ENCODE measurements at places on chromosomes 12 and 14.

DNA sequence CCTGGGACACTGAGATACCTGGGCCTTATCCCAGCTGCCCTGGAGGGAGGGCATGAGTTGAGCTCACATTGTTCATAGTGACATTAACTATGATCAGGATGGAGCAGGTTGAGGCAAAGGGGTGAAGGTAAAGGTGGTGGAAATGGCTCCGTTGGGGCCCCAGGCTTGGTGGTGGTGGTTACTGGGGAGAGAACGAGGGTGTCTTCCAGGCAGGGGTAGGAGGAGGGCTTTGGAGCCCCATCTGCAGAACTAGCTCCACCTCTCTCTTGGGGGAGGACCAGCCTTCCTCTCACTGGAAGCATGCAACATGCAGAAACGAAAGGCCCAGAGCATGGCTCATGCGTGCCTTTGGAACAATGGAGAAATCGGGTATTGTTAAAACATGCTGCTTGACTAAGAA lies 217.0 kb downstream of the SLC41A2 start:
- DNase-seq: no peak

DNA sequence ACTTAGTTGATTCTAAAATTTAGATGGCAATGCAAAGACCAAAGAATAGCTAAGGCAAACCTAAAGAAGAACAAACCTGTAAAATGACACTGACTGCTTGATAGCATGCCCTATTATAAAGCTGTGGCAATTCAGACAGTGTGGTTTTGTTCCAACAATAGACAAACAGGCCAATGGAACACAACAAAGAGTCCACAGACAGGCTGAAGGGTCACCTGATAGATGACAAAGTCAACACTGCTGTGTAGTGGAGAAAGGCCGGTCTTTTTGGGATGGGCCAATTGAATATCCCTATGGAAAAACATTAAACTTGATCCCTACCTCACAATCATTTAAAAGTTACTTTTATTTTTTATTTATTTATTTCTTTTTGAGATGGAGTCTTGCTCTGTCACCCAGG lies 33.8 kb upstream of the SLC25A3 start:
- DNase-seq: no peak

GRCh38 chr14:84090837-84091236 lies 1439.1 kb upstream of the FLRT2 start:
- DNase-seq: no peak

DNA sequence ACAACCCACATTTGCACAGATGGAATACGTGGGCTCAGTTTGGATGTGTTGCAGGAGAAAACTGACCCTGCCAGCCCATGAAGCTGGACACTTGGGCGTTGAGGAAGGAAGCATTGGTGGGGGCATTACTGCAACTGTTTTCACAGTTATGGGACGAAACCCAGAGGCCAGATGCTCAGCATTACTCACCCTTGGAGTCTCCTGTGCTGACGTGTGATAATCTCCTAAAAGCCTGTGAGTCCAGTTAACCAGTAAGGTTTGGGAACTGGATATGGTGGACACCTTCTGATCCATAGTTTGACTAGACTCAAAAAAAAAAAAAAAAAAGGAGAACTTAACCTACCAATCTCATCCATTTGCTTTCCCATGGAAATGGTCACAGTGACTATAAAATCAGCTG lies 52.8 kb upstream of the EGLN3 start:
- no peak for DNase-seq

- no peak for DNase-seq
Measured at GRCh38 chr12:62075870-62076269, 184.3 kb upstream of the USP15 start.

DNA sequence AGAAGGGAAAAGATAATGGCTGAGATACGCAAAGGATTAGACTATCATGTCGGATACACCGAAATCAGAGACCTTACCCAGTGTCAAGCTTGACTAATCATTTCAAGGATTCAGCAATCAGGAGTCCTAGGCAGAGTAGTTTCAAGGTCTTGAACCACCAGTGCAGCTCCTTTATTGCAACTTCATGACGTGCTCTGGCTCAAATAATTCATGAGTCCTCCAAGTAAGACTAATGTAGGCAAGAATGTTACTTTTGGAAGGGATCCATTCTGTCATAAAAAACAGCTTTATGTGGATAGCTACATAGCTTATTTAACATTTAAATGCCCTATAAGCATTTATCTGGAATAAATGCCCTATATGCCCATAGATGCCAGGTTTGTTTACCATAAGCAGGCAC lies 123.2 kb downstream of the LMO3 start:
- DNase-seq: no peak

DNA sequence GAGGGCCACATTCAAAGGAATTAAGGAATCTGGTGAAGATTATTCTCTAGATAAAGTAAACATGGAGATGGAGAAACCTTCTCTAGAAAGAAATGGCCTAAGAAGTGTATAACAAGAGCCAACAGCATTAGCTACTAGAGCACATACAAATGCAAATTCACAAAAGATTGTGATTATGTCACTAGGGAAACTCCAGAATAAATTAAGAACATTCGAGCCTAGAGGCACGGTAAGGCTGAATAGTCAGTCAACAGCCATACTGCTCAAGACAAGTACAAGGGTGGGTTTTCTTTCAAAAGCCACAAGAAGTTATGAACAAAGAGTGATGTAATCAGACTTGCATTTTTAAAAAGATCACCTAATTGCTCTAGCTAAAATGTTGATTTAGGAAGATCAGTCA lies 25.4 kb downstream of the PPP4R3A start:
- no peak for DNase-seq

DNA sequence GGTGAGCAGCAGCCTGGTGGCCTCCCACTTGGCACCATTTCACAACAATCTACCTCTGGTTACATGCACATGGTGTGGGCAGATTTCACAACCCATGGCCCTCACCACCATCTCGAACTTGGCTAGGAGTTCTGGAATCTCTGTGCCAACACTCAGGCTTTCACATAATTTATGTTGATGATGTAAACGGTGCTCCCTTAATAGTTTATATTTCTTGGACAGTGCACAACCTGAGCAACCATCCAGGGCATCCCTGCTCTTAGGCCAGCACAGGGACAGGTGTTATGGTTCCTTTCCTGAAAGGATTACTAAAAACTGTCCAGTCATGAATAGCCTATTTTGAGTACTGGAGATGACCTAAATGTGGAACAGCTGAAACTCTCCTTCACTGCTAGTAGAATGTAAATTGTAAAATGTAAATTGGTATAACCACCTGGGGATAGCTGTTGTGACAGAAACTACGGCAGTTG lies 28.6 kb downstream of the ABCB9 start:
- no peak for DNase-seq

- DNase-seq: no peak
Measured at GRCh38 chr12:109230193-109230592, 78.9 kb downstream of the FOXN4 start.

DNA sequence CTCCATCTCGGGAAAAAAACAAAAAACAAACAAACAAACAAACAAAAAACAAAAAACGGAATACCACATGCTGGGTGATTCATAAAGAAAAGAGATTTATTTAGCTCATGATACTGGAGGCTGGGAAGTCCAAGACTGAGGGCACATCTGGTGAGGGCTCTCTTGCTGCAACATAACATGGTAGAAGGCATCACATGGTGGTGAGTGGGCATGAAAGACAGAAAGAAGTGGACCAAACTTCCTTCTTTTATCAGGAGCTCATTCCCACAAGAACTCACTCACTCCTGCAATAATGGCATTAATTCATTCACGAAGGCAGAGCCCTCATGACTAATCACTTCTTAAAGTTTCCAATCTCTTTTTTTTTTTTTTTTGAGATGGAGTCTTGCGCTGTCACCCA lies 8.0 kb upstream of the LGMN start:
- DNase-seq: no peak

DNA sequence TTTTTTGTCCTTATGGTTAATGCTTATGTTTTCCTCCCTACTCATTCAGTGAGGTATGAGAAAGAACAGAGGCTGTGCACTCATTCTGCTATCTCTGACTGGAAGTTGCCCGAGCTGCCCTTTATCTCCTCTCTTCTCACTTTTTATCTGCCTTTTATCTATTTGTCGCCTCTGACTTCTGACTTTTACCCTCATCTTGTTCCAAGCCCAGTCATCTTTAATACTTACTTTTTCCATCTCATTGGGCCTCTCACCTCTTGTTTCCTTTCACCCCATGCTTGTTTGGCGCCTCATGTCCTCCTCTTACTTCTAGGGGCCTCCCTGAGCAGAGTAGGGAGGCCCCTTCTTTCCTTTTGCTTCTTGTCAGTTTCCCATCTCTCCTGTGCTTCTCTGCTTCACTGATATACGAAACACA lies 50.7 kb downstream of the DIP2B start:
- DNase-seq: no peak

- DNase-seq: no peak
Measured at GRCh38 chr14:89267656-89268055, 149.4 kb downstream of the FOXN3 start.

DNA sequence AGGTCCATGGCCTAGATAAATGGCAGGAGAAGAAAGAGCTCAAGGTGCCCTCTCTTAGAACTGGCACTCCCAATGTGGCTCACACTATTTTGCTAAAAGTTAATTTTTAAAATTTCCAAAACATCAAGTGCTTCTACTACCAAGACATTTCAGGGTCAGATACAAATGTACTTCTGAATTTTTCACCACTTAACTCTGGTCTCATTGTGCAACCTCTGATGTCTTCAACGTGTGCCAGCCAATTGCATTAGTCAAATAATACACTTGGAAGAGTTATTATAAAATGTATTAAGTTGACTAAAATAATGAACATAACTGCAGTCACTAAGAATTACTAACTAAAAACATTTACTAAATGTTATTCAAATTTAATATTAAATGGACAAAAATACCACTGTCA lies 41.3 kb downstream of the SLC25A47 start:
- no peak for DNase-seq
